SJCRH30 (cell line): ENCODE measurements at places on chromosomes 12 and 14. TPM values are rescaled to one million over a fixed set of nuclear protein-coding genes. Genes with fewer than 3 reads are reported as not detected.

ANG gene
- 0.49 and 0.79 TPM in 2 replicates for total RNA-seq

TMPRSS12 gene
- total RNA-seq: not detected in 2 replicates

CNTN1 gene
- 0.02 and 0.20 TPM in 2 replicates for total RNA-seq

MUCL1 gene
- not detected in 2 replicates for total RNA-seq

OR4K13 gene
- total RNA-seq: not detected in 2 replicates

DNA sequence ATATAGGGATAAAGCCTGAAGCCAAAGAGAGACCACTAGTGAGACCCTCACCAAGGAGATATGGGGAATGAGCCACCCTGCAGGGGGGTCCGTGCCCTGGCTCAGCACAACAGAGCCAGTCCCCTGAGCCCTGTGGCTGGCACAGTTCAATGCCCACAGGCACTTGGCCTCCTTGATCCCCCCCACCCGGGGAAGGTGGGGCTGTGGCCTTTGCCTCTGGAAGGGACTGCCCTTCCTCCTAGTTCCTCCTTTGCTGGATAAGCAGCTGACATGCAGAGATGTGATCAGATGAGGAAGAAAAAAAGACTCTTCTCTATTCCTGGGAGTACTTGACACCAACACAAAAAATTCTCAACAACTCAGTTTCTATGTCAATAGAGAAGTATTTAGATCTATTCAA lies 19.9 kb downstream of the TTC7B start:
- no peak for DNase-seq

DNA sequence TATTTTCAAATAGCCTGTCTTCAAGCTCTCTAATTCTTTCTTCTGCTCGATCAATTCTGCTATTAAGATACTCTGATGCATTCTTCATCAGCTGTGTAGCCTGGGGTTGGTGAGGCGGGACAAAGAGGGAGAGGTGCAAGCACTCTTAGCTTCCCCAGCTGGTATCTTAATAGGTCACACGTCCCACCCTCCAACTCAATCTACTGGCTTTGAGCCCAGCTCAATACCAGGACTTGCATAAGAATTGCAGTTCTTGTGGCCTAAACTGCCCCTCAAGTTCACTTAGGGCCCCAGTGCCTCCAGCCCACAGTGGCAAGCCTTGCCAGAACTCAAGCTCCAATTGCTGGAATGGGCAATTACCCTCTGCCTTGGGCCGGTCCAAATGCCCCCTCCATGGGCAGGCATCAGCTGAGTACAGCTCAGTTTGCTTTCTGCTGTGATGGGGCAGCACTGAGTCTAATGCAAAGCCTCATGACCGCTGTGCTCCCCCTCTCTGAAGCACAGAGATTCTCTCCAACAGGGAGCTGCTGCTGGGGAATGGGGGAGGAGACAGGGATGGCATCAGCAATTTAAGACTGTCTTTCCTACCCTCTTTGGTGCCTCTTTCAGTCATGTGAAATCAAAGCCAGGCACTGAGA lies 5.6 kb upstream of the SPATA7 start:
- no peak for DNase-seq

DNA sequence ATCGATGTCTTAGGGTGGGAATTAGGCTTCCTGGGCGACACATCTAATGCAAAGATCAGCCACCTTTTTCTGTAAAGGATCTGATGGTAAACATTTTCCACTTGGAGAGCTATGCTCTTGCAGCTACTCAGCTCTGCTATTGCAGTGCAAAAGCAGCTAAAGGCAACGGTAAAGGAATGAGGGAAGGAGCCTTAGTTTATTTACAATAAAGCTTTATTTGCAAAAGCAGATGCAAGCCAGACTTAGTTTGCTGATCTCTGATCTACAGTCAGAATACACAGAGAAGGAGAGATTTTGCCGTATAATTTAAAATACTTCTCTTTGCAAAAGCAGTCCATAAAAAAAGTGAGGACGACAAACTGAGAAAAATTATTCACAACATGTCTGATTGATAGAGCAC lies 3.2 kb downstream of the TCL1B start:
- DNase-seq: no peak

- DNase-seq: peak; percentile 85
These were observed 148.1 kb upstream of the NRXN3 start for GRCh38 chr14:78022059-78022458.

DNA sequence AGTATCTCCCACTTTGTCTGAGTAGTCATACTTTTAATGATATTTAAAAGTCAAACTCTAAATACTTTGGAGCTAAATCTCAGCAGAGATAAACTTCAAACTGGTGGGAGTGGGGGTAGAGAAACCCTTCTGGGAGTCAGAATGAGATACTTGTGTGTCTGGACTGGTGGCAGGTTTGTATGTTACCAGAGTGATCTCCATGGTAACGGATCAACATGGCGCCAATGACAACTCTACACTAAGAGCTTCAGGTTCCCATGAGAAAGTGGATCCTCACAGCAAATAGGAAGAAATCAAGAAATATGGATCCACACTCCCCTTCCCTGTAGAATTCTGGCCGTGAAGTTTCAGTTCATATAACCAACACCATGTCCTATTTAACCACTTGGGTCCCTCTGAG lies 121.9 kb downstream of the ETV6 start:
- no peak for DNase-seq

DNA sequence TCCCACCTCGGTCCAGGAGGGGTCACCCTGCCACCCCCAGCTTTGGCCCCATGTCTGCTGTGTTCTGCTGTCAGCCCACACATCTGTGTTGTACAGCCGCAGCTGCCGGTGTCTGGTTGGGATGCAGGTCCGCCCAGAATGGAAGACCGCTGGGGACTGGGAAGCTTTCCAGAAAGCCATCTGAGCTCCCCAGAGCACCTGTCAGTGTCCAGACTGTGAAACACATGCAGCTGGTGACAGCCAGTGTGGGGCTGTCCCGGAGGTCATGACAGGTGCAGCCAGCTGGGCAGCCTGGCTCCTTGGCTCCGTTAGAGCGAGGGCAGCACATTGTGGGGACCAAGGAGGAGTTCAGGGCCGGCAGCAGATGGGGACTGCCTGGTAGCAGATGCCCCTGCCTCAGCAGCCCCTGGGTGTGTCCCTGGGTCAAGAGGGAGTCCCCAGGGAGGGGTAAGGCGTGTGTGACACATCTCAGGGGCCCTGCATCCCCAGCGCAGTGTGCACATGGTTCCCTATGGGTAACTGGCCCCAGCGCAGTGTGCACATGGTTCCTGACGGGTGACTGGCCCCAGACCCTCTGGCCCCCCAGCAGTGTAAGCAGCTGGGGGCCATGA lies 16.4 kb downstream of the CEP170B start:
- peak; percentile 98 for DNase-seq

DNA sequence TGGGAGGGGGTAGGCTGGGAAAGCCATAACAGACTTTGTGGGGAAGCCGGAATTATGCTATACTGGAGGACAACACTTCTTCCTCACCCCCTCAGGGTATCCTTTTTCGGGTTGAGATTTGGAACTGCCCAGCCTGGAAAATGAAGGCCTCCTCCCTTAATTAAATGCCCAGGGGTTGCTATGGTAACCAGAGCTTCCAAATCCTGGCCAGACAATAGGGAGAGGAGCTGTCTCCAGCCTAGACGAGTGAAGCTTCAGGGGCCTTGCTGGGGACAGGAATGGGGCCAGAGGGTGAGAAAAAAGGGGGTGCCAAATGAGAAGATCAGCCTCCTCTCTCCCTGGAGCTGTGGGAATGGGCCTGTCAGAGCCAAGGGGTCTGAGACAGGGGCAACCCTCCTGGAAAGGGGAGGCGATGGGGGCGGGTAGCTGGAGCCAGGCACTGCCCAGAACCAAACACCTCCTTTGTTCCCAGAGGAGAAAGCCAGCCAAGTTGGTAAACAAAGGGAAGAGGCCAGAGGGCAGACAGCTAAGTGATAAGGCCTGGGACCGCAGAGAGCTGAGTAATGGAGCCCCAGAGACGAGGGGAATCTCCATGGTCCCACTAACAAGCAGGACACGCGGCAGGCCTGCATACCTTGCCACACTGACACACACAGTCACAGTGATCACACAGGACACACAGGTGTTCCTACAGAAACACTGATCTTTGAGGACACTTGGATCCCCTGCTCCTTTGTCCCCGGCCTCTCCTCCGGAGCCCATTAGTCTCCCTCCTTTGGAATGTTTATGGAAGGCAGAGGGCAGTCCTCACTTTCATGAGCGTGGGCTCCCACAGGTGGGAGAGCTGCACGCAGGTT lies 17.9 kb upstream of the RND1 start:
- DNase-seq: peak; percentile 72

- DNase-seq: peak; percentile 32
These were observed 47.0 kb upstream of the SLC2A13 start for GRCh38 chr12:40152783-40153383.

GRCh38 chr12:70646850-70647249 lies 9.6 kb upstream of the PTPRB start:
- no peak for DNase-seq

- DNase-seq: peak; percentile 40
These were observed 47.8 kb downstream of the RDH12 start for GRCh38 chr14:67749341-67750084.

GRCh38 chr12:32400866-32401265 lies 1.5 kb downstream of the FGD4 start:
- DNase-seq: no peak

DNA sequence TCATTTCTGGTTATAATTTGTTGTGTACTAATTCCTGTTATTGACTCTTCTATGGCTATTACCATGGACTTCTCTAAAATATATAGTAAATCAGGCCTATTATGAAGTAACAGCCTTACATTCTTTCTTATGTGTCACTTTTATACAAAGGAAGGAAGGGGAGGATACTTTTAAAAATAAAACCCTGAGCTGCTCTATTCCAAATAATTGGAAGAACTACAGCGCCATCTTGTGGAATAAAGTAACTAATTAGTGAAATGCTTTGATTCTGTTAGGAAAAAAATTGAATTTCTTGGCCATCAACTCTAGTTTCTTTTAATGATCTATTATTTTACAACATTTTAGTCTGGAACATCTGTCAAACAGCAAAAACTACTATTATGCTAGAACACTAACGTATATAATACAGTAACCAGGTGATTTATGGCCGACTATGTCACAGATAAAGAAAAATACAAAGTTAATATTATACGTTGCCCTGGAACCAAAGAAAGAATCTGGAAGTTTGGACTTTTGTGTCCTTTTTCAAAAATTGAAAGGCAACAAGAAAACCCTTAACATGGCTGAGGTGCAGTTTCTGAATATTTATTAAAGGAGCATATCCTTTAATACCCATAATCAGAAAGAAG lies 55.0 kb upstream of the NELL2 start:
- no peak for DNase-seq
